ENCODE measurements at places on chromosomes 11 and 22.
A peak's percentile ranks its signal among the peaks of the same experiment; 100 is the strongest.

GRCh38 chr11:67076202-67076601, 19.6 kb downstream of the RHOD start:
- no peak for DNase-seq

GRCh38 chr11:66183494-66184048, 84.9 kb upstream of the RAB1B start:
- no peak for DNase-seq

DNA sequence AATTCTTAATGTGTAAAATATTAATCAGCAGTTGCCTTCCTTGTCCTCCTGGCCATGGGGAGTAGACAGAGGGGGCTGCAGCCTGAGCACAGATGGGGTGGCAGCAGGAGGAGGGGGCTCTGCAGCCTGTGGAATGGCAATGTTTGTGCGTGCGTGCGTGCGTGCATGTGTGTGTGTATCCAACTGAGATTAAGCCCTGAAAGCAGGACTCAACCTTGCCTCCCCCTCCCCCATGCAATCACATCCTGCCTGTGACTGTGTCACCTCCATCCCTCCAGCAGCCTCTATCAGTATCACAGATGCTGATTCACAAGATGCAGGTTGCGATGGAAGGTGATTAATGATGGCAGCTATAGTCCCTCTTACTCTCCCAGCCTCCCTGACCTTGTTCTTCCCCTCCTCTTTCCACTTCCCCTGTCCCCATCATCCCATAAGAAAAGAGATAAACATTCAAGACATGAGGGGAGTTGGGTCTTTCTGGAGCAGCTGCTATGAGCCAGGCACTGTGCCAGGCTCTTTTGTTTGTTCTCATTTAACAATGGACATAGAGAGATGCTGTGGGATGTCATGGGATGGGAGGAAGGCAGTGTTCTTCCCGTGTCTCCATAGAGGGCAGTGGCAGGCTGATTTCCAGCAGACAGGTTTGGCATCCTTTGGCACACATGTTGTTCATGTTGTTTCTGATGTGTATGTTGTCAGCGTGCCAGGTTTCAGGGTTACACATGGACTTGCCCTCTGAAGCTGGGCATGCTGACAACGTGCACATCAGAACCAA, 43.8 kb upstream of the NECTIN1 start:
- no peak for DNase-seq

DNA sequence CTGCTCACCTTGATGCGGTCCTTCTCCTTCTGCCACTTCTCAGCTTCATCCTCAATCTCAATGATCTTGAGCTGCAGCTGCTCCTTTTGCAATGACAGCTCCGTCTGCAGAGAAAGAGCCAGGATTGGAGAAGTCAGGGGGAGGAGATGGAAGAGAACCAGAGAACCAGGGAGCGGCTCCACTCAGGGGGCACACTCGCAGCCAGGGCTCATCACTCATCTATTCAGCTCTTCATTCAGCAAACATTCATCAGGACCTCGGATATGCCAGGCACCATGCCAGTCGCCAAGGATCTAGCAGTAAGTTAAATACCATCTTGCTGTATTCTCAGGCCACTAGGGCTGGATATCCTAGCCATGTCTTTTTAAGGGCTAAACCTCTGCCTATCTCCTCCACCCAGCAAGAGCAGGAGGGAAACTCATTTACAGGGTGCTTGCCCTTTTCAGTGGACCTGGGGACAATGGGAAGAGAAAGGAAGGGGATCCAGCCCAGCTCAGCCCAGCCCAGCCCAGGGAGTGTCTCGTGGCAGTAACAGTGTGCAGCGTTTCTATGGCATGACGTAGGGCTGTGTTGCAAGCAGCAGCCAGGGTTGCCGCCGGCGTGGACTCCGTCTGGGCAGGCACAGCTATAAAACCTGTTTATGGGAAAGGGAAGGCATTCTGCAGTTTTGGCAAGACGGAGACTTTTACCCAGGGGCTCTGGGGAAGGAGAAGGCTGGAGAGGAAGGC, 9.4 kb downstream of the TRIM29 start:
- DNase-seq: no peak

DNA sequence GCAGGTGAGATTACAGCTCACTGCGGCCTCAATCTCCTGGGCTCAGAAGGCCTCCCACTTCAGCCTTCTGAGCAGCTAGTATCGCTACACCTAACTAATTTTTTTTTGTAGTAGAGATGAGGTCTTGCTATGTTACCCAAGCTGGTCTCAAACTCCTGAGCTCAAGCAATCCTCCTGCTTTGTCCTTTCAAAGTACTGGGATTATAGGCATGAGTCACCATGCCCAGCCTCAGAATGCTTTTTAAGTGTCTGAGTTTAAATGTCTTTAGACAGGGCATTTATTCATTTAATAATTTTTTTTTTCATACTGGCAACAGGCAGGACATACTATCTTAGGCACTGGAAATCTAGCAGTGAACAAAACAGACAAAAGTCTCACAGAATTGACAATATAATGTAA, 27.7 kb downstream of the LRP4 start:
- no peak for DNase-seq

DNA sequence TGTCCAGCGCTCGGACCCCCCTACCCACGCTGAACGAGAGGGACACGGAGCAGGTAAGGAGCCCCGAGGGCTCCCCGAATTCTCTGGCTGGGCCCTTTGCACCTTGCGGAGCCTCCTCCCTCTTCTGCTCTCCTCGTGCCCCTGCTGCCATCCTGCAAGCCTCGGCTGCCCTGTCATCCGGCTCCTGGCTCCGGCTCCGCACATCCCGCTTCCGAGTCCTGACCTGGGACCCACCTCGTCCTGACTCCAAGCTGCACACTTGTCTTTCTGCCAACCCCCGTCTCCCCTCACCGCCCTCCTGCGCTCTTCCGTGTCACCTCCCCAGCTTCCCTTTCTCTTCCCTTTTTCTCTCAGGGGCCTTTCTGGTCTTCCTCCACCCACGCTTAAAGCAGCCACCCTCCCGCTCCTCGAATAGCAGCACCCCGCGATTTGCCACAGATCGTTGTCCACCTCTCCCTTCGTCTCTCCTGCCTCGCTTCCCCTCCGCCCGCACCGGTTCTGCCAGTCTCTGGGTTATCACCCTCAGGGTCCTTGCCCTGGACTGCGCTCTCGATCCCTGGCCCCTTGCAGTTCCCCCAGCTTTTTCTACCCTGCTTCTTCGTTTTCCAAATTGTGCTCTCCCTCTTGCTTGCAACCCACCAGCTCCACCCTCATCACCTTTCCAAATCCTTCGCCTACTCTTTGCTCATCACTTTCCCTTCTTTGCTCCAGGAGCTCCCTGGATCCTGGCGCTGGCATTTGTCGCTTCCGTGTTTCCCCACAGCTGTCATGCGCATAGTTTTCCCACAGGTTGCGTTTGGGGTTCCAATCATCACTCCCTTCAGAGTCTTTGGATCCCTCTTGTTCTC, 822 bp downstream of the MARK2 start:
- no peak for DNase-seq

- DNase-seq: no peak
Observed at GRCh38 chr22:42949159-42949558, 65.8 kb downstream of the PACSIN2 start.

DNA sequence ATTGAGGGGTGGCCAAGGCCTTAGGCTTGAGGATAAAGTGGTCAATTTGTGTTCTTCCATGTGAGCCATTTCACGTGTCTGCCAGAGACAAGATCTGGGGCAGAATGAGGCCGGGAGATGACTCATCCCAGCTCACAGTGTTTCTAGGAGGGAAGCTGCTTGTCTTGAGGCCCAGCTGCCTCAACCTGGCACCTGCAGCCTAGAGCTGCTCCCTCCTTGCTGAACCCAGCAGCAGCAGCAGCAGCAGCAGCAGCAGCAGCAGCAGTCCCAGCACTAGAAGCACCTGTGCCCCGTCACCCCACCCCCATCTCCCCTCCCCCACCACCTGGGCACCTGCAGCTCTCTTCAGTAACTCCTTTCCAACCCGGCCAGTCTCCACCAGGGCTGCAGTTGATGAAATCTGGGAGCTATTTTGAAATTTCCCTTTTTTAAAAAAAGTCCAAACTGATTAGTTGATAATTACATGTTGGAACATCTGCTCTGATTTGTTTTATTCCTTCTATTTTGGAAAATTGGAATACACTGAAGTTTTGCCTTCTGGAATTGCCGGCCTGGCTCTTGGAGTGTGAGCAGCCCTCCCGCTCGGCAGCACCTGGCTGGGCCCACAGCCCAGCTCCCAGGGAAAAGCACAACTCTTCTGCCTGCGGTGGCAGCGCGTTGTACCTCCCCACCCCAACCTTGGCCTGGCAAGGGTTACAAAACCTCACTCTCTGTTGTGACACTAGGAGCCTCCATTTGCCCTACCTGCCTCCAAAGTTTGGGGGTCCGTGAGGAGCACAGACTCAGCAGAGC, 143.5 kb downstream of the NXPE2 start:
- peak; percentile 90 for DNase-seq

DNA sequence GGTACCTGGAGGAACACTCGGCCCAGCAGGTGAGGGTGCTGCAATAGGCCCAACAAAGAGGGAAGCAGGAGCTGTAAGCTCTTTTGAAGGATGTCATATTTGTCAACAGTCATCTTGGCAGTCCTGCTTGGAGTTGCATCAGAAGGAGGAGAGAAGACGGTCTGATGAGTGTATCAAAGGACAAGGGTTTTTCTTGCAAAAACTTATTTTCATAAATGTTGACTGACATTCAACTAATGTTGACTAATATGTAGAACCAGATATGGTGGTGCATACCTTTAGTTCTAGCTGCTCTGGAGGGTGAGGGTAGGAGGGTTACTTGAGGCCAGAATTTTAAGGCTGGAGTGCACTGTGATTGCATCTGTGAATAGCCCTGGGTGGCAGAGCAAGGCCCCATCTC, 72.3 kb downstream of the CABIN1 start:
- no peak for DNase-seq

GRCh38 chr22:20052309-20053259, 27.5 kb upstream of the DGCR8 start:
- no peak for DNase-seq

- DNase-seq: no peak
Observed at GRCh38 chr11:71120471-71120896, 131.9 kb downstream of the SHANK2 start.

GRCh38 chr11:119368121-119369034, 13.1 kb downstream of the USP2 start:
- no peak for DNase-seq

Measured in esophagus muscularis mucosa (tissue), 4 donors.